ENCODE measurements at places on chromosomes 13 and 19.

DNA sequence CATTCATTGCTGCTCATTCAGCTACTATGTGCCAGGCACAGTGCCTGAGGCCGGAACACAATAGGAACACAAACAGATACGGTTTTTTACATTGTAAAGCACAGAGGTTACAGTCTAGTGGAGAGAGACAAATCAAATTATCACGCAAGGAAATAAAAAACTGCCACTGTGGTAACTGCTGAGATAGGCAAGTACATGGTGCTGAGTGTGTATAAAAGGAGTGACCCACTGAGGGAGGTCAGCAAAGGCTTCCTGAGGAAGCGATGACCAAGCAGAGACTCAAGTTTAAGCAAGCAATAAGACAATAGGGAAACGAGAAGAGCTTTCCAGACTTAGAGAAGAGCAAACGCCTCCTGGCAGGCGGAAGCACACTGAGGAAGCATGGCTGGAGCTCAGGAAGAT lies 56.4 kb downstream of the NUFIP1 start:
- no peak for DNase-seq

DNA sequence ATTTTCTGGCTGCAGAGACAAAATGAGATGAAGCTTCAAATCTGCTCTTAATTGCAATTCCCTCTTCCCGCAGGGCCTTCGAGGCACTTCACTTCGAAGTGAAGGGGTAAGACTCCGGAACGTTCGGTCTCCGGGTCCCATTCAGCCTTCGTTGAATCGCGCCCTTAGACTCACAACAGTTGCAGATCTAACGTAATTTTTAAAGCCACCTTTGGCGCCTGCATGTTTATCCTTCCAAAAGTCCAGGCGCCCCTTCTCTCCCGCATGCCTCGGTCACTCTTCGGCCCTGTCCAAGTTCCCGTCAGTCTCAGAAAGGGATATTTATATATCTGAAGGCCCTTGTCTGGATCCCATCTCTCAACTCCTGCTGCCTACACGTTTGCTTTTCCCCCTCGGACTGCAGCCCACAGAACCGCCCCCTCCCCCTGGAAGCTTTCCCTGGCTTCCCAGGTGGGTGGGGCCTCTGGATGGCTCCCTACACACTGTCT lies 915 bp upstream of the KCTD12 start:
- no peak for DNase-seq

GRCh38 chr19:793806-794205 lies 3.4 kb upstream of the PTBP1 start:
- DNase-seq, result no peak

- DNase-seq, result no peak
Measured at GRCh38 chr13:27091451-27091850, 80.2 kb downstream of the USP12 start.

DNA sequence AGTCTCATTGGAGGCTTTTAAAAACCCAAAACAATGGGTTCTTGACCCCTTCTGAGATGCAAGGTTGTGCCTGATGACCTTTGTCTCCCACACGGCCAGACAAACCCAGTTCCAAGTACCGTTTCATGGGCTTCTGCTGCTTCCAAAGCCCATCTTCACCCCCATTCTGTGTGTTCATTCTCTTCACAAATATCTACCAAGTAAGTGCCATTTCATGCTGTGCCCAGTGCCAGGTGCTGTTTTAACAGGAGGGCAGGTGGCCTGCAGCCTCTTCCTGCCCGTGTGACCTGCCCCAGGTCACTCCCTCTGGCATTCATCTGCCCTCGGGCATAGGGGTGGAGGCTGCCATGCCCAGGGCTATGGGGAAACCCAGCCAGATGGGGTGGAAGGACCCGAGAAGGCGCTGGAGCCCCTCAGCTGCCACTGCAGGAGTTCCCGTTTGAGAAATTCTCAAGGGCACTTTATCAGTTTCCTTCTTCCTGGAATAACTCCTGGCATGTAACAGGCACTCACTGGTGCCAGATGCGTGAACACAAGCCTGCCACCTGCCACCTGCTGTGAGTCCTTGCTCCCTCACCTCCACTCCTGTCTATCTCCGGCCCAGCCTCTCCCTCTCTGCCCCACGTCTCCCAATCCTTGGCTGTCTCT lies 12.5 kb downstream of the CAPN12 start:
- DNase-seq, result no peak

DNA sequence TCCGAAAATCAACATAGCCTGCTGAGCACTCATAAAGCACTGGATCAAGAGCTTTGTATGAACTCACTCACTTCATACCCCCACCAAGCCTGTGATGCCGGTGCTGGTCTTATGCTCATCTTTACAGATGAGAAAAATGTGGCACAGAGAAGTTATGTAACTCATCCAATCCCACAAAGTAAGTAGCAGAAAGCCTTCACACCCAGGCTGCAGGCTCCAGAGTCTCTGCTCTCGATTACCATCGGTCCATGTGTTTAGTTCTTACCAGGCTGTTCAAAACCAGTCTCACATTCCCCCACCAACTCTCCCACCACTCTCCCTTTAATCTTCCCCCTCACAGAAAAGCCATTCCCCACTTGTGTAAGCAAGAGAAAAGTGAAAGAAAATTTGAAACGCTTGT lies 276.0 kb downstream of the DNAJC15 start:
- no peak for DNase-seq

Measured in stimulated activated CD4-positive, alpha-beta T cell treated with anti-CD3 and anti-CD28 coated beads, Interleukin-15, amount 100 ng/mL, for 1 hour (primary cell).